ENCODE measurements at places on chromosomes 1 and 21. TPM values are rescaled to one million over a fixed set of nuclear protein-coding genes. Genes with fewer than 3 reads are reported as not detected.

Gene CYP2J2
- 0.25 TPM for total RNA-seq

Gene CFAP74
- 0.34 TPM for total RNA-seq

Gene FBXO28
- total RNA-seq, result 40.1 TPM

Gene PAQR6
- total RNA-seq, result 12.2 TPM

Gene IL10
- not detected for total RNA-seq

Gene WNT3A
- total RNA-seq, result 0.47 TPM

DNA sequence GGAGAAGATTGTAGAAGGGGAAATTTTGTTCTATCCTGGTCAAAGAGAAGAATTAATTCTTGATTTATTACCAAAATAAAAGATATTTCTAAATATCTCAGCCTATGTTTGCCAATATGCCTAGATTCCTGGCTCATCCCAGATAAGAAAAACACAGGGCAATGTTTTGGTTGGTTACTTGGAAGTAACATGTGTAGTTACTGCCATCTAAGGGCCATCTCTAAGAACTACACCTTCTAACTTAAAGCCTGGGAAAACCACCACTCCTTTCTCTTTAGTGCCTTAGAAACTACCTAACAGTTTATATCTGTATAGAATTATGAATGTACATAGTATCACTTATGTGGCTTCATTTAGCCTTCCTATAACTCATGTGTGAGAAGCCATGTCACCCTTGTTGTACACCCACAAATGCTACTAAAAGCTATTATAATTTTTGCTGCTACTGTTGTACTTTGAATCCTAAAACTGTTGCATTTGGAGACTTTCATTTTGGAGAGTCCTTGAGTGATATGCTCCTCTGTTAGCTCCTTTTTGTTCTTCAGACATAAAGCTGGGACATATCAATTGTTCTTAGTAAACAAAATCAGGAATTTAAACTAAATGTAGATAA is 4.5 kb downstream of the AIM2 start:
- DNase-seq, result no peak

GRCh38 chr1:153944005-153944826 is 2.3 kb downstream of the DENND4B start:
- DNase-seq, result no peak
